ENCODE measurements at places on chromosomes 12 and 14.

GRCh38 chr12:78938341-78939084 lies 73.9 kb downstream of the SYT1 start:
- DNase-seq, result no peak

- DNase-seq, result no peak
These were observed 1.2 kb upstream of the NEMP1 start for GRCh38 chr12:57079821-57080220.

- DNase-seq, result no peak
These were observed 143.6 kb downstream of the EMP1 start for GRCh38 chr12:13340149-13340548.

- DNase-seq, result no peak
These were observed 12.6 kb downstream of the R3HDM2 start for GRCh38 chr12:57418255-57418654.

- DNase-seq, result peak; percentile 67
These were observed 44.5 kb downstream of the PSMA6 start for GRCh38 chr14:35336494-35337268.

GRCh38 chr12:52673217-52673616 lies 7.0 kb downstream of the KRT1 start:
- no peak for DNase-seq

DNA sequence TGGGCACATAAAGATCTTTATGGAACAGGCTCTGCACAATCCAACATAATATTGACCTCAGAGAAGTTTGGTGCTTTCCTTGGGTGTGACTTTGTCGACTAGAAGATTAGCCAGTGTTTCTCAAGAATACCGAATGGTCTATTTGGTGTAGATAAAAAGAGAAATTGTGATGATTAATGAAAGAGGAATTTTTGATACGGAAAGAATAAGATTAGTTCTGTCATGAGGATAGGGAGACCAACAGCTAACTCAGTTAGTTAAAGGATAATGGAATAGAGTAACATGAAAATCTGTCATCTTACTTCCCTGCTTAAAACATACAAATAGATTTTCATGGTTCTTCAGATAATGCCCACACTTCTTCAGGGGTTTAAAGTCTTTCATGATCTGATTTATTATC lies 24.2 kb downstream of the PTPRO start:
- no peak for DNase-seq

DNA sequence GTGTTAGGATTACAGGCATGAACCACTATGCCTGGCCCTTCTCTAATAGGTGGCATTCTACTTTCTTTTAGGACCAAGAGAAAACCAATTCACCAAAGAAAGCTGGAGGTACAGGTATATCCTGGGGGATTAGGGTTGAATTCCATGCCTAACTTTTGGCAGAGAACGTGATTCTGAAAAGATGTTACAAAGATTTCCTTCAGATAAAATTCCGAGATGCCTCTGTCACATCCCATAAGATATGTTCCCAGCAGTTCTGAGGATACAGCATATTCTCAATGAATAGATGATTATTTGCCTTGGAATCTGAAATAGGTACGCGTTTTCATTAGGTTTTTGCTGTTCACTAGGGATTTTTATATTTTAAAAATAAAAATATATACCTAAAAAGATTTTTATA lies 111.9 kb upstream of the KRAS start:
- DNase-seq, result no peak

GRCh38 chr12:66804563-66804974 lies 125.7 kb upstream of the GRIP1 start:
- DNase-seq, result no peak

GRCh38 chr12:46064548-46064947 lies 74.2 kb upstream of the SCAF11 start:
- no peak for DNase-seq

- DNase-seq, result peak; percentile 4
These were observed 204.8 kb downstream of the NUAK1 start for GRCh38 chr12:105933671-105934665.

GRCh38 chr12:58369576-58369975 lies 428.2 kb downstream of the ATP23 start:
- DNase-seq, result no peak

DNA sequence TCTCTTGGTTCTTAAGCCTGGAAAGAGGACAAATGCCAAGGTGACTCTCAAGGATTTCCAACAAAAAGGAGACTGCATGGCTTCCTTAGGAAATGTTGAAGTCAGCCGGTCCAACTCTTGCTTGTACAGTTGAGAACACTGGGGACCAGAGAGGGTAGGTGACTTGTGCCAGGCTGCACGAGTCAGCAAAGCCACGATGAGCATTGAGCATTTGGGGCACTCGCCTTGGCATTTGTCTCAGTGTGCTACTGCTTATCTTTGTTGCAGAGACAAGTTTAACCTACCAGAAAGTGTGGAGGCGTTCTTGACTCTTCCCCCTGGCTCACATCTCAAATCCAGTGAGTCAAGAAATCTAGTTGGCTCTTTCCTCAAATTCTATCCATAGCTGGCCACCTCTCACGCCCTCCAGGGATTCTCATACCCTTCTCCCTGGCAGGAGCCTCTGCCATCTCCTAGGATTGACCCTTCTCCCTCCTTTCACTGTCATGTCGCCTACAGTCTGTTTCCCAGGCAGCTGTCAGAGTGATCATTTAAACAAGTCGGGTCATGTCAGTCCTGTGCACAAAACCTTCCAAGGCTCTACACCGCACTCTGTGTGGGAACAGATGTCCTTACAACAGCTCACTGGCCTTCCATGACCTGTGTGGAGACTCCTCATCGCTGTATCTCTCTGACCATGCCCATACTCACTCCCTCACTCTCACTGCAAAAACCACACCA lies 17.2 kb upstream of the KRT83 start:
- no peak for DNase-seq

DNA sequence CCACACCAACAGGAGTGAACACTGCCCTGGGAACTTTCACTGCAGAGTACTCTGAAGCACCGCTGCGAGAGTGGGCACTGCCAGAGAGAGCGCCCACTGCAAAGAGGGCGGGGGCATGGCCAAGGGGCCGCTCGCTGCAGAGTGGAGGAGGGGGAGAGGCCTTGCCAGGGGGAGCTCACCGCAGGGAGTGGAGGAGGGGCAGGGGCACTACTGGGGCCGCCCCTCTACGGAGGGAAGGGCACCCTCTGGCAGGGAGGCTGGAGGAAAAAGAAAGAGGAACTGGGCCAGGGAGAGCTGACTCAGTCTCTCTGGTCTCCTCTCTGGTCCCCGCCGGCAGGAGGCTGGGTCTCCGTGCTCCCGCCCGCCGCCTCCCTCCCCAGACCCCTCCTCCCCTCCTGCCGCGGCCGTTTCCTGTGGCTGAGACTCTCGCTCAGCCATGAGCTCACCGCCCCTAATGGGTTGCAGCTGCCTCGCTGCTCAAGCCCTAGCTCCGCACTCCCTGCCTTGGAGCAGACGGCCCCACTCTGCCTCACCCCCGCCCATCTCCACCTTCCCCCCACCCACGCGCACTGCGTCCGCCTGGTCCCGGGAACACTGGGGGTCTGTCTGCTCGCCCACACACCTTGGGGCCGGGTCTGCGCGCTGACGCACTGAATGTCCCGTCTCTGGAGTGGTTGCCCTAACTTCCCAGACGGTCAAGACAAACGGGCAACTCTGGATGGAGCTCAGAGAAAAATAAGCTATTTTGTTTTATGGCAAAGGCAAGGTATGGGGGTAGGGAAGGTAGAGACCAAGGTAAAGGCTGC lies 1.3 kb downstream of the ARHGEF40 start:
- no peak for DNase-seq

- no peak for DNase-seq
These were observed 12.0 kb downstream of the SLC39A2 start for GRCh38 chr14:21011136-21011535.

- no peak for DNase-seq
These were observed 35.1 kb downstream of the NIN start for GRCh38 chr14:50795909-50796308.

DNA sequence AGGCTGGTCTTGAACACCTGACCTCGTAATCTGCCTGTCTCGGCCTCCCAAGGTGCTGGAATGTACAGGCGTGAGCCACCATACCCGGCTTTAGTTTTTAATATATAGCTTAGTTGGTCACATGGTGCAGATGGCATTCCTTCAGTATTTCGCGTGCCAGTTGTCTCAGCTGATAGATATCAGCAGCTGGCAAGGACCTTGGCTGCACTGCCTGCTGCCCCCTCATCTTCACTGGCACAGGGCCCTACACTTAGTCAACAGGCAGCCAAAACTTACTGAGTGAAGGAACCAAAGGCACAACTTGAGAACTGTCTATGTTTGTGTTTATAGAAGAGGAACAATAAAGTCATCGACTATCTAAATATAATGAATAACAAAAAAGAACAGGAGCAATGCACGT lies 31.0 kb downstream of the EID3 start:
- no peak for DNase-seq

GRCh38 chr12:9363145-9363544 lies 154.9 kb upstream of the PZP start:
- no peak for DNase-seq

- DNase-seq, result no peak
These were observed 336.4 kb downstream of the LRIG3 start for GRCh38 chr12:58583940-58584339.

DNA sequence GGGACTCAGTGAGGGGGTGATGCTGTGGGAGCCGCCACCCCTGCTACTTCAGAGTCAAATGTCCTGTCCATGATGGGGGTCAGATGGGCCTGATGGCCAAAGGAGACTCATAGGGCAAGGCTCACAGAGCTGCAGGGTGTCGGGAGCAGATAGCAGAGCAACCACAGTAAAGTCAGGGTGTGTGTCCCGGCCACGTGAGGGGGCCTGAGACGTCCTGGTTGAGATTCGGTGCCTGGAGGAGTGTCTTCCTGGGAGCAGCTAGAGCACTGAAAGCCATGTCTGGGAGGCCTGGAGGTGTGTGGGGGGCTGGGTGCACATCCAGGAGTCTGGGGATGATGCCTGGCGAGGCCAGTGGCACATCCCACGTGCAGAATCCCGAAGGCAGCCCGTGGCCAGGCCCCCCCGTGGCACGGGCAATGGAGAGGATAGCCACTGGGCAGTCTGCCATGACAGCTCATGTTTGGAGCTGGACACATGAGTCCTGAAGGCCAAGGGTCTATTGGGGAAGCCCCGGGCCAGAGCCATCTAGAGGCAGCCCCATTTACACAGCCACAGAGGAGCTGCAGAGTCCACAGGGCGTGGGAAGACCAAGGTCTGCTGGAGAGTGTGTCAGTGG lies 308.0 kb upstream of the SFSWAP start:
- DNase-seq, result no peak

DNA sequence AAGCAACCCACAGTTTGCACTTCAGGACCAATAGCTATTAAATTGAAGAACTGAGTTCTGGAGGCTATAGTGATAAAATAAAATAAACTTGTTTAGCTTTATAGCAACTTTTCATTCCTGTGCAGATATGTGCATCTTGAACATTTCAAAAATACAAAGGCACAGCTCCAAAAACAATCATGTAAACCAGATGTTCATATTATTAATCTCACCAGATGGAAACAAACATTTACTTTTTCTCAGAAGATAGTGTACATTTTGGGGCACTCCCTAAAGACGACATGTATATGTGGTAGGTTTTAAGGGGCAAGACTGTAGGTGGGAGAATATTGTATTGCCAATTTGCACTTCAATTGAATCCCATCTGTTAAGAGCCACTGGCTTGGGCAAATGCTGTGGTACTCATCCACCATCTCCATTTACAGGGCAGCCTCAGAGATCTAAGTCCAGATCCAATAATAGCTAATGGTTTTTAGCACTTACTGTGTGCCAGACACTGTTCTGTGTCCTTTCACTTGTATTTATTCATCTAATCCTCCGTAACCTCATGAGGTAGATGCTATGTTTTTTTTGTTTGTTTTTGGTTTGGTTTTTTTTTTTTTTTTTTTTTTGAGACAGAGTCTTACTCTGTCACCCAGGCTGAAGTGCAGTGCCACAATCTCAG lies 49.1 kb downstream of the PTGER2 start:
- DNase-seq, result no peak

- DNase-seq, result no peak
These were observed 22.3 kb downstream of the GALNT6 start for GRCh38 chr12:51368640-51369517.

DNA sequence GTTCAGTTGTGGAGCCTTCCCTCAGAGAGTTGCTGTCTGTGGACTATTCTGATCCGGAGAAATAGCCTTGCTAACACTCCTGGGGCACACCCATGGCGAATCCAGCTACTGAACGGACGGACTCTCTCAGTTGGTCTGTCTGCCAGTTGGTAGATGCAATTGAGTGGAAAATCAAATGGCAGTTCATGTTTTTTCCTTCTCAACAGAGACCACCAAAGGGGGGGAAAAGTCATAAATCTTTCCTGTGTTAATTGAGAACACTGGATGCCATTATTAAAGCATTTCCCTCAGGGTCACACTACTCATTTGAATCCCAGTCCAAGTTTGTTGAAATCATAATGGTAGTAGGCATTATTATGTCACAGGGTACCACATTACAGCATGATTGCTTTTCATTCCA lies 354.3 kb upstream of the FAR2 start:
- no peak for DNase-seq

DNA sequence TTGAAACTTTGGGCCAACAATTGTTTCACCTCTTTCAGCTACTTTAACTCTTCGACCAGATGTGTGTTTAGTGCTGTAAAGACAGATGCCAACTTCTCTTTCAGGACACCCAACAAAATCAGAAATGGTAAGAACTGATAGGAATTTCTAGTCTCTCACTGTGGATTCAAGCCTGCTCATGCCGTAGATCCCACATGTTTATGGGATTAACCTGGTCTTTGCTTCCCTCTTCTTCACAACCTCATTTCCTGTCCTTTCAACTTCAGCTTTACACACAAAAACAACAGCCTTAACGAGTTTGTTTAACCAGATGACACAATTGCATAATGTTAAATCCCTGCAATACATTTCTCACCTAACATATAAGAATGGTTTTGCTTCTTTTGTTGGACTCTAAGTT lies 1031.9 kb upstream of the LRFN5 start:
- no peak for DNase-seq

GRCh38 chr12:109735051-109735521 lies 21.5 kb downstream of the FAM222A start:
- no peak for DNase-seq

DNA sequence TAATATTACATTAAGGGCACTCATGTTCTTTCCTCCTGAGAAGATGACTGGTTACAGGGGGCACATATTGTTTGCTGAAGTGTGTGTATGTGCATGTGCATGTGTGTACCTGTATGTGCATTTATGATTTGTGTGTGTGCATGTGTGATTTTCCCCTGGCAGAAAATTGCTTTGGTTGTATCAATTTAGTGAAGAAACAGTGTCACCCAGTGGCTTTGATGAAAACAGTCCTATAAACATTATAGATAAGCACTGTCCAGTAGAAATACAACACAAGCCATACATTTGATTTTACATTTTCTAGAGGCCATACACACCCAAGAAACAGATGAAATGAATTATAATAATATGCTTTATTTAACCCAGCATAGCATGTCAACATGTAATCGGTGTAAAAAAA lies 8.6 kb downstream of the PDE3A start:
- DNase-seq, result no peak

- DNase-seq, result no peak
These were observed 322.9 kb downstream of the TMEM117 start for GRCh38 chr12:44158746-44159145.

DNA sequence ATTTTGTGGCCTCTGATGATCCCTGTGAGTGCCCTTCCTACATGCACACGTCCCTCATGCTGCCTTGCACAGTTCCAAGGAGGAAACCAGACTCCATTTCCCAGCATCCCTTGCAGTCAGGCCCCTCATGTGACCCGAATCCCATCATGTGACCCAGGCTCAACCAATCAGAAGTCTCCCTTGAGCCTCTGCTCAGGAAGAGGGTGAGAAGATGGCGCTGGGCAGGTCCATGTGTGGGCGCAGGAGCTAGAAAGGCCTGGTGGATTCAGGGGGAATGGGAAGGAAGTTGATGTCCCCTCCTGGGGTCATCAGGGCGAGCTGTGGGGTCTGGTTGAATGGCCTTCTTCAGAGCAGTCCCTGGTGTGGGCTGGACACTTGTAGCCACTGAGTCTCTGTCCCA lies 240.5 kb downstream of the ADGRD1 start:
- no peak for DNase-seq
